ENCODE measurements at places on chromosomes 4 and X.

DNA sequence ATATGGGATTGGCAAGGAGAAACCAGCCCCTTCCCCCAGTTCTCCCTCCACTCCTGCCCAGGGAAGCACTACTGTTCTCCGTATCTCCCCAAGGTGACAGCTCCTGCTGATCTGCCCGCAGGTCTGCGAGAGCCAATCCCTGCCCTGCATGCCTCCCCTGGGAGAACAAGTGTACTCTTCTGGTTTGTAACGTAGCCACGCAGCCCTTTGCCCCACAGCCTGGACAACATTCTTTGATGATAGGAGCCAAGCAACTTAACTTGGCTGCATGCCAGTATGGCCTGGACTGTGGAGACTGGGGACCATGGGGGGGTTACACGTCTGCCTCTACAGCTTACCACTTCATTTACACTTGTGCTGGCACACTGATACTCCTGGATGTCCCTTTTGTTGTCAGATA is 2.0 kb downstream of the STBD1 start:
- DNase-seq, result no peak

DNA sequence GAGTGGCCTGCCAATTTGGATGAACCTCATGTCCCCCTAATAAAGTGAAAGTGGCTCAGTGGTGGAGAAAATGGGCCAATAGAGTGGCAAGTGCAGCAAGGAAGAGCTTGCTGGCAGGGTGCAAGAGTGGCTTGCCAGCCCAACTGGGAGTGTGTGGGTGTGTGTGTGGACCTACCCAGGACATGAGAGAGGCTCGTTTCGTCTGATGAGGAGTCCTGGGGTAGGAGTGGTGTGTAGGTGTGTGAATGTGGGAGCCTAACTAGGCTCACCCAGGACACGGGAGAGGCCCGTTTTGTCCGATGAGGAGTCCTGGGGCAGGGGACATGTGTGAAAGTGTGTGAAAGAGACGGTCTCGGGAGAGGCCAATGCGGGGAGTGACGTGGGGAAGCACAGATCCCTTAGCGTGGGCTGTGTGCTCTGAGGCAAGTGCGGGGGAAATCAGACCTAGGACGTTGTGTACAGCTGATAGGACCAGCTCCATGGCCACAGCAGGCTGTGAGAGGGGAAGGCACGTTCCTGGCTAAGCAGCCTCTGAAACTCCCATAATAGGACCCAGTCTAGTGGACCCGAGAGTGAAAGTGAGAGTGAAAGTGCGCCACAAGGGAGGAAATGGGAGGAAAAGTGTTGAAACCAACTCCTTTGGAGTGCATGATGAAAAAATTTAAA is 5.3 kb downstream of the GAGE10 start:
- DNase-seq, result no peak

GRCh38 chr4:157300701-157301100 is 80.2 kb downstream of the GRIA2 start:
- DNase-seq, result no peak

GRCh38 chr4:83221897-83222441 is 62.6 kb downstream of the COQ2 start:
- no peak for DNase-seq

DNA sequence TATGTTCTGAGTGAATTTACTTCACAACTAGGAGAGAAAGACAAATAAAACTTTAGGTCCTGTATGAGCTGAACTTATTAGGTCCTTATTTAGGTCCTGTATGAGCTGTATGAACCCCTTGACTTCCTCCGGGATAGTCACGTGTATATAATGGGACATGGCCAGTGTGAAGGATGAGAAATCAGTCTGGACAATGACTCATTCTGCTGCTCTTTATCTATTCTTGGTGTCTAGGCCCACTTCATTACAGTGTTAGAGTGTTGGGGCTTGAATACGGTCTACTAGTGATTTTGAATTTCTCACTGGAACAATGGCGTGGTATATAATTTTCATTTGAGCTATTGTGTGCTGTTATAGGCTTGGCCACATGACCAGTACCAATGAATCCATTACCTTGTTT is 21.9 kb downstream of the STK26 start:
- no peak for DNase-seq

GRCh38 chr4:183287309-183287659 is 32.8 kb downstream of the CLDN22 start:
- DNase-seq, result no peak

GRCh38 chr4:81214881-81215868 is at the start of gene PRKG2:
TSS of gene PRKG2 (minus strand) at chr4:81215222. CDS start at chr4:81205047, 10,175 bp downstream.
- DNase-seq, result no peak

- no peak for DNase-seq
Measured at GRCh38 chrX:106436691-106437090, 175.1 kb upstream of the RADX start.

DNA sequence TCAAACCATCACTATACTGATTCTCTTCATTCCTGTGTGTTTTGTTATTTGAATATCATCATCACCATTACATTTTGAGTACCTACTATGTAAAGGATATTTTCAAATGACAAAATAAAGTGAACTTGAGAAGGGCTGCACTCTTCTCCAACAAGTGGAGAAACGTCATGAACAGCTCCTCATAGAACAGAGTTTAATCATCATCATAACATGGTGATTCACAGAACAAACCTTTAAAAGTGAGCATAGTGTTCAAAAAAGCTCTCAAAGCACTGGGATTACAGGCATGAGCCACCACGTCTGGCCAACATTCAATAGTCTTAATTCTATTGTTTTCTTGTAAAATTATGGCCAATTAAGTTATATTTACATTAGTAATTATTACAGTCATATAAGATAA is 993.9 kb downstream of the PDHA2 start:
- DNase-seq, result no peak

GRCh38 chr4:77159806-77160205 is 2.8 kb downstream of the CCNG2 start:
- no peak for DNase-seq

GRCh38 chr4:17098996-17099395 is 200.6 kb upstream of the LDB2 start:
- DNase-seq, result no peak

DNA sequence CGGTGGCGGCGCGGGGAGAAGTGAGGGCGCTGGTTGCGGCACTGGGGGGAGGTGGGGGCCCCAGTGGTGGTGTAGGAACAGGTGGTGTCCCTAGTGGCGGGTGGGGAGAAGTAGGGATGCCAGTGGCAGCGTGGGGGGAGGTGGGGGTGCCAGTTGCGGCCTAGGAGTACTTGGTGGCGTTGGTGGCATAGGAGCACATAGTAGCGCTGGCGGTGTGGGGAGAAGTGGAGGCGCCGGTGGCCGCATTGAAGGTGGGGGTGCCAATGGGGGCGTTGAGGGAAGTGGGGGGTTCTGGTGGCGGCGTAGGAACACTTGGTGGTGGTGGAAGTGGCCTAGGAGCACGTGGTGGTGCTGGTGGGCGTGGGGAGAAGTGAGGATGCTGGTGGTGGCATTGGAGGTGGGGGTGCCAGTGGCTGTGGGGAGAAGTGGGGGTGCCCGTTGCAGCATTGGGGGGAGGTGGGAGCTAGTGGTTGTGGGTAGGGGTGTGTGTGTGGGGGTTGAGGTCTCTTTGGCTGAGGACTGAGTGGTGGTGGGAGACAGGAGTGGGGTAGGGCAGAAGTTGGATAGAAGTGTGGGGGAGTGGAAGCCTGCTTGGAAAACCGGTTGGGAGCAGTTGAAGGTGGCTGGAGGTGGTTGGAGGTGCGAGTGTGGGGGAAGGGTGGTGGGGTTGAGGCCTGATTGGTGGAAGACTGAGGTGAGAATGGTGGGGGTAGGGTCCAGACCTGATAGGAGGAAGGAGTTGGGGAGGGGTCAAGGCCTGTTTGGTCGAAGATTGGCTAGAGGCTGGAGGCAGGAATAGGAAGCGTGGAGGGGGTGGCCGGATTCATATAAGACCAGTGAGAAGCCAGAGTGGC is 1.1 kb downstream of the GCNA start:
- no peak for DNase-seq

- no peak for DNase-seq
Measured at GRCh38 chr4:123651066-123651465, 254.5 kb downstream of the SPRY1 start.

DNA sequence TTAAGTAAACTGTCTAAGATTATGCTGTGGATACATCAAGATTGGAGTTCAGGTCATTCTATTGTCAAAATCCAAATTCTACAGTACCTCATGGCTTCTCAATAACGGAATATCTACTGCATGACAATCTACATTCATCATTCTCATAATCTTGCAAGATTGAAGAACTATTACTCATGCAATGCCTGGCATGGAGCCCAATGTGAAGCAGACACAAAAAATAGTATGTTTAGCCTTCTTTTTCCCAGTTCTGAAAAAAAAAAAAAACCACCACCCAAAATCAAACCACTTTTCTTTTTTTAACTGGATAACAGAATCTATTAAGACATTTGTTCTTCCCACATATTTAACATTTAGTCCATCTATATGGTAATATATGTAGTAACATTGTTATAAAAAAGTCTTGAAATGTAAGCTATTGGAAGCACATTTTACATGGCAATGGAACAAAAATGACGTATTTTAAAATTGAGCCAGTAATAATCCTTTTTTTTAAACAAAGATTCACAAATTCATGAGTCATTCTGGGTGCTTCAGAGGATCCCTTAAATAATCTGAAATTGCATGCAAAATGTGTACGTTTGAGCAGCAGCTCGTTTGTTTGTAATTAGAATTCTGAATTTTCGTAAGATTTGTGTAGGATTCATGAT is 232.2 kb upstream of the FMR1 start:
- DNase-seq, result no peak

DNA sequence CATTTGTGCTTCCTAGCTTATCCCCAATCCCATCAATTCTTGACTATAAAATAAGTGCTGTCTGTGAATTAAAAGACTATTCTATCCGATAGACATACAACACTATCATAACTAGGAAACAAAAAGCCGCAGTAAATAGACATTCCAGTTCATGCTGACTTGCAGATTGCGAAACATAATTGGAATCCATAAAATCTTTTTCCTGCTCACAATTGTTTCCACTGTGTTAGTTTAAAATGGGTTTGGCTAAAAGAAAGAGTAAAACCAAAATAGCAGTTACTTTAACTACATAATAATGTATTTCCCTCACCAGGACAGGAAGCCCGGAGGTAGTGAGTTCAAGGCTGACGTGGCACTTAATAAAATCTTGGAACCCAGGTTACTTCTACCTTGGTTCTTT is 17.2 kb downstream of the SMIM31 start:
- DNase-seq, result no peak

DNA sequence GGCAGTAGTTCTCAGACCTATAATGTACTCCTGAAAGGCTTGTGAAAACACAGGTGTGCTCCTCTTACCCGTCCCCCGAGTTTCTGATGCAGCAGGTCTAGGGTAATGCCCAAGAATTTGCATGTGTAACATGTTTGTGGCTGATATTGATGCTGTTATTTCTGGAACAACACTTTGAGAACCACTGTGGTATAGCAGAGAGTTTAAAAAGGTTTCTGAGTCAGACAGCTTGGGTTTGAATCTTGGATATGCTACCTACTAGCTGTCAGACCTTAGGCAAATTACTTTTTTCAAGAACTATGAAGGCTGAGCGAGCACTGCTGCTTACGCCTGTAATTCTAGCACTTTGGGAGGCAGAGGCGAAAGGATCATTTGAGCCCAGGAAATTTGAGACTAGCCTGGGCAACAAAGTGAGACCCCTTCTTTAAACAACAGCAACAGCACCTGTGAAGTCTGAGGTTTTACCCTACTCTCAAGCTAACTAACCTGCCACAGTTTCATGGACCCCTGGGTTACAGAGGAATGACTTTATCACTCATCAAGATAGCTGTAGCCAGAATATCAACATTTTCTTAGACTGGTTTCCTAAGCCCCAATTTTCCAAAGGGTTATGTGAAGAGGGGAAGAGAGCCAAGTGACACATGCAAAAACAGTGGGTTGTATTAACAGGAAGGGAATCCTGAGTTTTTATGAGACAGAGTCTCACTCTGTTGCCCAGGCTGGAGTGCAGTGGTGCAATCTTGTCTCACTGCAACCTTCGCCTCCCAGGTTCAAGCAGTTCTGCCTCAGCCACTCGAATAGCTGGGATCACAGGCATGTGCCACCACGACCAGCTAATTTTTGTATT is 5.1 kb downstream of the AFF1 start:
- DNase-seq, result no peak

GRCh38 chrX:140492066-140492994 is 12.5 kb downstream of the SOX3 start:
- DNase-seq, result no peak

DNA sequence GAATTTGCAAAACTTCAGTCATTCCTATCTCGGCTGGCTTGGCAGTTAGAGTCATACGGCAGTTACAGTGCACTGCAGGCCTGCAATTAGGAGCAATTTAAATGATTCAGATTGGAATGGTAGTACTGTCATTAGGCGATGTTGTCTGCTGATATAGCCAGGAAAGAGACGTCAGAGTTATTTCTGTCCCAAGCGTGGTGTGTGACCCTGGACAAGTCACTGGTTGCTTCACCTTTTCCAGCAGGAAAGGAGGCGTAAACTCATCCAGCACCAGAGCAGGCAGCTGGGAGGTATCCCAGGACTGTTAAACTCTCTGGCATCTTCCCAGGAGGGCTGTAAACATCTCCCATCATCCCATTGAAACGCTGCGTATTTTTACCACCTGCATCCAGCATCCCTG is 836 bp upstream of the LNX1 start:
- DNase-seq, result no peak

DNA sequence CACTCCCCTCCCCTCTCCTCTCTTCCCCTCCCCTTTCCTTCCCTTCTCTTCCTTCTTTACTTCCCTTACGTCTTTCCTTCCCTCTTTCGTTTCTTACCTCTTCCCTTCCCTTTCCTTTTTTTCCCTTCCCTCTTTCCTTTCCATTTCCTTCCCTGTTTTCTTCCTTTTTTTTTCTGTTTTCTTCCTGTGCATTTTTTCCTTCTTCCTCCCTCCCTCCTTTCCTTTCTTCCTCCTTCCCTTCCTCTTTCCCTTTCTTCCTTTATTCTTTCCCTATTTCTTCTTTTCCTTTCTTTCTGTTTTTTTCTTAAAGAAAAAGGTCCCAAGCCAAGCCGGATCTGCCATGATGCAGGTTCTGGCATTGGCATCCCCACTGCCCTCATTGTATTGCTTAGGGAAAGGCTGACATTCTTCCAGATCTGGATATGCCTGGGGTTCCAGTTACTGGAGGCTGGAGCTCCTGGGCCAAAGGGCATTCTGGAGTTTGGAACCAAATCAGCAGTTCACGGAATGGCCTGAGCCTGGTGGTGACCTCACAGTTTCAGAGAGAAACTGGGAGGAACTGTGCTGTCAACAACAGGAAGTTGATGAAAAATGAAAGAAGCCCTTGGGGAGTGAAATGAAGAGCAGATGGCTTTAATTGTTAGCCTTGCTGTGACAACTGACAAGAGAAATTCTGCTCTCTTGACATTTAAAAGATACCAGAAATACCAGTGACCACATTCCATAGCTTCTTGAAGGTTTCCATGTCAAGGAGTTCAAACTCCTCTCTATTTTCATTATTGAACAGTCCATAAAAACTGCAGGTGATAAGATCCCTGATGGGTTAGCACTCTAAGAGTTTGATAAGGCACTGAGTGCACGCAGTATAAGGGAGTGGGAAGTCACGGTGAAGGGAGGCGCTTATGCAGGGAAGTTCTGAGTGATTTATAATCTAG is 622.1 kb downstream of the SPRY1 start:
- no peak for DNase-seq
